ENCODE measurements at places on chromosomes 5 and 9.

- no peak for DNase-seq
Observed at GRCh38 chr9:18489861-18490260, 15.9 kb downstream of the ADAMTSL1 start.

DNA sequence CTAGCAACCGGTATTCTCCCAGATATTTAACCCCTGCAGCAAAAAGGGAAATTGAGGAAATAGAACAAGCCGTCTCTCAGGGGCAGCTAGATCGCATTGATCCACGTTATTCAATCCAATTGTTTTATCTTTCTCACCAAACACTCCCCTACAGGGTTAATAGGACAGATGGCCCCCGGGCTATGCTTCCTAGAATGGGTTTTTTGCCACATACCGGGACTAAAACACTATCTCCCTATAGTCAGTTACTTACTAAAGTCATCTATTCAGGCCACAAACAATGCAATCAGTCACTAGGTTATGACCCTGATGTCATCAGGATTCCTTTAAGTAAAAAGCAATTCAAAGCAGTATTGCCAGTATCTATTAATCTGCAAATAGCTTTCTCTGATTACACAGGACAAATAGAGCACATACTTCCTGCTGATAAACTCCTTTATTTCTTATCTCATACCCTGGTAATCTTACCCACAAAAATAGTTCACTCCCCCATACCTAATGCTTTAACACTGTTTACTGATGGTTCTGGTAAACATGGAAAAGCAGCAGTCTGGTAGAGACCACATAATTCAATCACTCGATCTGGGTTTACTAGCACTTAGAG is 159.0 kb downstream of the CPLANE1 start:
- DNase-seq, result no peak

GRCh38 chr5:89584339-89584956 is 701.5 kb upstream of the MEF2C start:
- no peak for DNase-seq

DNA sequence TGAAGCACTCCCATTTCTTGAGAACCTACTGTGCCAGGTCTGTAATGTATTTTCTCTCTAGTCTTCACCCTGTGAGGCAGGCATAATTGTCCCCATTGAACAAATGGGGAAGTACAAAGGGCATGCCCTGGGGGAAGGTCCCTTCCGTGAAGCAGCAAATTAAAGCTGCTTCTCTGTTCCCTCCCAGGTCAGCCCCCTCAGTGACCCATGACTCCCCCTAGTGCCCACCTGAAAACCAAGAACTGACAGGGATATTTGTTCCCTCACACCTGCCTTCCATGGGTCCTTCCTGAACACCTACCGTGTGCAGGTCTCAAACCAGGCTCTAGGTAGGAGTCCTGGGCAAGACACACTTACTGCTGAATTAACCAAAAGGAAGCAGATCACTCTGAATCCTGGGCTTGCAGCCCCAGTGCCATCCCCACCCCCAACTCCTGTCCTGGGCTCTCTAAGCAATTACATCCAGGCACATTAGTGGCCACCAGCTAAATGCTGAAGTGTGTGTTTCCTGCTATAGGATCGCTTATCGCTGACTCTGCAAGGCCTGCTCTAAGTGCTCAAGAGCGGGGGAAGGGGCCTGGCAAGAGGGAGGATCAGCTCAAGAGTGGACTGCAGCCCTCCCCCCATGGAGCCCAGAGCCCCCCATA is 254.8 kb downstream of the CDK5RAP2 start:
- DNase-seq, result no peak

DNA sequence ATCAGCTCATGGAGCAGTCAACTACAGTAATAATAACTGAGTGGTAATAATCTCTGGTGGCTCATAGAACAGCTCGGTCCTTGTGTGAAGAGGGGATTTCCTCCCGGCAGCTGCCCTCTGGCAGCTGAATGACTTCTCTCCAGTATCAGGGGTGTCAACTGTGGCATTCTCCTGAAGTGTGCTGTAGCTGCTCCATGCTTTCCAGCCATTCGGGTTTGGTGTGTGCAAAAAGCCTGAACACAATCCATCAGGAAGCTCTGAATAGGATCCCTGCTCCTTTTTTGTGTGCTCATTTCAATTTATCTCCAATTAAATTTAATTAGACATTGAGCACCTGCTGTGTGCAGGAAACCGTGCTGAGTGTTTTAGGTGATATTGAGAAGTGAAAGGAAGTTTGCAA is 59.8 kb upstream of the BARX1 start:
- no peak for DNase-seq

- DNase-seq, result no peak
Observed at GRCh38 chr5:68500813-68501212, 285.3 kb downstream of the PIK3R1 start.

GRCh38 chr5:64292611-64293215 is 127.1 kb downstream of the RNF180 start:
- no peak for DNase-seq

GRCh38 chr9:92299116-92299515 is 5.6 kb upstream of the IARS1 start:
- no peak for DNase-seq

DNA sequence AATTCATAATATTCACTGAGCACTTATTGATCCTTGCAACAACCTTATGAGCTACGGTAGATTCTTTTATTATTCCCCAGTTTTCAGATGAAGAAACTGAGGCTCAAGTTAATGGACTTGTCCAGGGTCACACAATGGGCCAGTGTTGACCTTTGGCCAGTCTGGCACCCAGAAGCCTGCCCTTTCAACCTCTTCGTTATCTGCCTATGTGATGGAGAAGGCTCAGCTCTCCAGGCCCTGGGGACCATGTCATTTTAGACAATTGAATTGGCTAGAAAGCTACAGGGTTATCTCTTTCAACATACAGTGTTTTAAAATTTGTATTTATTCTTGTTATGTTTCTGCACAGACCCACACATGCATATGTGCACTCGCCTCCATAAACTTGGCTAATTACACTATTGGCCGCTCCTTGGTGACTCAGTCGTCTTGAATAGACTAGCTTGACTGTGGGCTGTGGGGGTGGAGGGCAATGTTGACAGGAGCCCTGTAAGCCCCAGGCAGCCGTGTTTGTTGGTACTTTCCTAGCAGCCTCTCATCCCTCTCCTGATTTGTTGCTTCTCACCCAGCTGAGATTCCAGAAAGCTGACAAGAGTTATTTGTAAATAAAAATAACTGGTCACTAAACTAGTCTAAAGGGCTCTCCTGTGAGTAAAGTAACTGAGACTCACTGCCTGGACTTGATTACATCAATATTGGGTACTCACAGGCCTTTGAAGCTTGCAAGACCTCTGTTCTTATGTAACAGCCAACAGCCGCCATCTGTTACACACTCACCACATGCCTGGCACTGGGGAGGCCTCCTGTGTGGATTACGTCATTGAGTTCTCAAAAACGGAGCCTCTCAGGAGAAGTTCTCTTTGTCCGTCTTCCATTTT is 8.5 kb upstream of the ANGPTL2 start:
- peak; percentile 42 for DNase-seq

- no peak for DNase-seq
Observed at GRCh38 chr5:135056316-135057030, 22.4 kb upstream of the PITX1 start.

All from CD14-positive monocyte (primary cell).